Esophagus squamous epithelium (tissue), 5 donors: ENCODE measurements at places on chromosomes 1 and 21.

DNA sequence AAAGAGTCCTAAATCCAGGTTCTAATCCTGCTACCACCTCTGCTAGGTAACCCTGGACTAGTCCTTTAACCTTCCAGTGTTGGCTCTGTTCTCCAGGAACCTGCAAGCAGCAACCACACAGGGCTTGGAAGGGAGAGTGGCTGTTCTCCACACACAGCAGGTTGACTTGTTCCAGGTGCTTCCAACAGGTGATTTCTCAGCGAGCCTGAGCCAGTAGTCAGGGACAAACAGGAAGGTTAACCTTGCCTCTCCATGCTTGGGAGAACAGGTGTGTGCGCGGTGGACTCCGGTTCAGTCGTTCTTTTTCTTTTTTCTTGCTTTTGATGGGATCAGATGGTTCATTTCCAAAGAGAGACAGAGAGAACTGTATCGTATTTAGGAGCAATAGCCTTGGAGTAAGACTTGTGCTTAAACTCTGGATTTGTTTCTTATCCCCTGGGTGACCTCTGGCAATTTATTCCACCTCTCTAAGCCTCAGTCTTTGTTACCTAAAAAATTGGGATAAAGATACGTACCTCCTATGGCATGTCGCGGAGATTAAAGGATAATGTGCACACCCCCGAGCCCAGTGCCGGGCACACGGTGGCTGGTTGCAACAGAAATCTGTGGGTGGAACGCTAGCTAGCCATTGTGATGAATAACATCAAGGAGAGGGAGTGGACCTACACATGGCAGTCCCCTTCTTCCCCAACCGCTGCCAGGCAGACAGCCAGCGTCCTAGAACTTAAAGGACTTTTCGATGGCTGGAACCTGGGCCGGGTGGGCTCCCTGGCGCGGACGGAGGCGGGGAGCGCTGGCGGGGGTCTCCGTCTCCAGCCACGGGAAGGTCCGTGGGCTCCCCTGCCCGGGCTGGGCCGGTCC, 583 bp upstream of the CACHD1 start:
- no peak for DNase-seq

- DNase-seq, result no peak
Measured at GRCh38 chr1:205241366-205242030, 13.8 kb downstream of the TMCC2 start.

GRCh38 chr1:150567341-150567716, 12.1 kb downstream of the MCL1 start:
- no peak for DNase-seq

DNA sequence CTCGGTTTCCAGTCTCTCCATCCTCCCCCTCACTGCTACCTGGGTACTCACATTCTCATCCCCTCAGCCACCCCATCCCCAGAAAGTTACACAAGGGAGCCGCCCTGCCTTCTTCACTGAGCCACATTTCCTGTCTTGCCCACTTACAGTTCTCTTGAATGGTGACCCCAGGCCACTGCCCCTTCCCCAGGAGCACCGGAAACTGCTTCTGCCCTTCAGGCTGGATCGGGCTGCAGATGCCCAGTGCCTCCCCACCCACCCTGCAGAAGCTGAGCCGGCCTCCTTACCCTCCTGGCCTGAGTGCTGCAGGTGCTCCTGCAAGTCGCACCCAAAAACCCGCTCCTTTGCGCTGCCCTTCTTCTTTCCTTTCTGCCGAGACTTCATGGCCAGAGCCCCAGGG, 450 bp downstream of the ARHGAP30 start:
- no peak for DNase-seq

DNA sequence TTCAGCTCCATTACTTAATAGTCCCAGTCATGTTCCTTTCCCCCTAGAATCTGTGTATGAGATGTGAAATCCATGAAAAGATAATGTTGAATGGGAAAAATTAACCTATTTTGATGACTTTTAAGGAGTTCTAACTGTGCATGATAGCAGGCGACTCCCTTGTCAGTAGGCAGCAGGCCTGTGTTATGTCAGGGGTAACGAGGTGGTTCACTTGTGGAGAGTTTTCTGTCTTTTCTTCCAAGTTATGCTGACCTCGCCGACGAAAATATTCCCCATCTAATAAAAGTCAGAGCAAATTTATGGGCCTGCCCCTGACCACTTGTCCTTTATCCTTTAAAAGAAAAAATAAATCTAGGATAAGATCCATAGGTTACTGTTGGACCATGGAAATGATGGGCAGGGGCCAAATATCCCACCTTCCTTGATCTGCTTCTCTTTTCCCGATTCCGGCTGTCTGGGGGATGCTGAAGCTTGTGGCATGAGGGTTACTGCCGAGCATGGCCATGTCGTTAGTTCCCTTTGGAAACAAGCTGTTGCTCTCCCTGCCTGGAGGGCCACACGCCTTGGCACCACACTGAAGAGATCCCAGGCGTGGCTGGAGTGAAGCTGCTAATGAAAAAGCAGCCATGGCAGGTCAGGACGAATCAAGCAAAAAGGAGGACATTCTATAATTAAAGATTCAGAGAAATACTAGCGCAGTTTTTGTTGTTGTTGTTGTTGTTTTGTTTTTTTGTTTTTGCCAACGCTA, 93.8 kb downstream of the ROR1 start:
- DNase-seq, result no peak

GRCh38 chr1:41790351-41790750, 128.4 kb downstream of the HIVEP3 start:
- DNase-seq, result no peak

GRCh38 chr1:186735463-186735862, 55.2 kb upstream of the PTGS2 start:
- no peak for DNase-seq

DNA sequence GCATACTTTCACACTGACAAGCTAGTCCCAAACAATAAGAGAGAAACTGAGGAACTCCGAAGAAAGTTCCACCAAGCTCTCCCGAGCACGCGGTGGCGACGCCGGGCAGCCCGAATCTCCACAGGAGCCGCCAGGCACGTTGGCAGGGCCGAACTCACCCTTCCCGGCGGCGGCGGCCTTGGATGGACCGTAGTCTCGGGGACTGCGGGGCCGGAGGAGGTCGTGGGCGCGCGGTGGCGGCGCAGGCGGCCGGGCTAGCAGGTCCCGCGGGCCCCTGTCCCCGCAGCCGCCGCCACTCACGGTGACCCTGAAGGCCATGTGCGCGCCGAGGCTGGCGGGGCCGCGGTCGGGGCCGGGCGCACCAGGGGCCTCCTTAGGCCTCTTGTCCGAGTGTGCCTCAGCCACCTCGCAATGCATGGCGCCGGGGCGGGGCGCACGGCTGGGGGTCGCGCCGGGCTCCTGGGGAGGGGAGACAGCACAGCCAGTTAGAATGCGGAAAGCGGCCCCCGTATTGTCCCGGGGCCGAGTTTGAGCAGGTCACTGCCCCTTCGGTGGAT, 1.2 kb downstream of the GLIS1 start:
- no peak for DNase-seq

- DNase-seq, result no peak
Measured at GRCh38 chr1:111671852-111672251, 52.3 kb downstream of the RAP1A start.

DNA sequence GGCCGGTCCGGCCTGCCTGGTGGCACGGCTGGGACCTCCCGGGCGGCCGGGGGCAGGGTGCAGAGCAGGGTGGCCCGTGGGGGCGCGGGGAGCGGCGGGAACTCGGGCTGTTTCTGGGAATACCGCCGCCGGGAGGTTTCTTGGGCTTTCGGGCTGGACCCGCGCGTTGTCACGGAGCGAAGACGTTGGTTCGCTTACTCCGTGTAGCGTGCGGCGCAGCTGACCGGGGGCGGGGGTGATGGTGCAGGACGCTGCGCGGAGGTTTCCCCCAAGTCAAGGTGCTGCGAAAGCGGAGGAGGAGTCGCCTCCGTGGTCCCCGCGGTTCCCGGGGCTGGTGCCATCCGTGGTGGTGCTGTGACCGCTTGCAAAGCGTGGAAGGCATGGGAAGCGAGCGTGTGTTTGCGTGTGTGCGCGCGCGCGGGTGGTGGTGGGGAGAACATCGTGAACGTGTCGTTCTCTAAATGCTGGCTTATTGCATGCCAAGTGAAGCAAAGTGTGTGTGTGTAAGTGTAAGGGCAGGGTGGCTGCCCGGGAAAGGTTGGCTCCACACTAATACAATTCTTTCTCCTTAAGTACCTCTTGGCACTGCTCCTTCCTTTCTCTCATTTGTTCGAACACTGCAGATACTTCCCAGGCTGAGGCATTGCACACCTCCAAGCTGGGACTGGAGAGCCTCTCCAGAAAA, 1.1 kb downstream of the RYR2 start:
- DNase-seq, result no peak

GRCh38 chr1:147700042-147701006, 30.0 kb upstream of the ACP6 start:
- no peak for DNase-seq

DNA sequence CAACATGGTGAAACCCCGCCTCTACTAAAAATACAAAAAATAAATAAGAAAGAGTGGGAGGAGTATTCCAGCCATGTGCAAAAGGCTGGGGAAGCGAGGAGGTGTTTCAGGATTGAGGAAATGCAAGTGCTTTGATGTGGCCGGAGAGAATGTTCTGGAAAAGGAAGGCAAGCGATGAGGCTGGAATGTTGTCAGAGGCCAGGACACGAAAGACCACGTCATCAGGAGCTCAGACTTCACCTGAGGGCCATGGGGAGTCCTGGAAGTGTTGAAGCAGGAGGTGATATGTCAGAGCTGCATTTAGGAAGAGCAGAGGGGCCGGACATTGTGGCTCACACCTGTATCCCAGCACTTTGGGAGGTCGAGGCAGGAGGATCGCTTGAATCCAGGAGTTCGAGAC, 10.9 kb upstream of the THEMIS2 start:
- no peak for DNase-seq

DNA sequence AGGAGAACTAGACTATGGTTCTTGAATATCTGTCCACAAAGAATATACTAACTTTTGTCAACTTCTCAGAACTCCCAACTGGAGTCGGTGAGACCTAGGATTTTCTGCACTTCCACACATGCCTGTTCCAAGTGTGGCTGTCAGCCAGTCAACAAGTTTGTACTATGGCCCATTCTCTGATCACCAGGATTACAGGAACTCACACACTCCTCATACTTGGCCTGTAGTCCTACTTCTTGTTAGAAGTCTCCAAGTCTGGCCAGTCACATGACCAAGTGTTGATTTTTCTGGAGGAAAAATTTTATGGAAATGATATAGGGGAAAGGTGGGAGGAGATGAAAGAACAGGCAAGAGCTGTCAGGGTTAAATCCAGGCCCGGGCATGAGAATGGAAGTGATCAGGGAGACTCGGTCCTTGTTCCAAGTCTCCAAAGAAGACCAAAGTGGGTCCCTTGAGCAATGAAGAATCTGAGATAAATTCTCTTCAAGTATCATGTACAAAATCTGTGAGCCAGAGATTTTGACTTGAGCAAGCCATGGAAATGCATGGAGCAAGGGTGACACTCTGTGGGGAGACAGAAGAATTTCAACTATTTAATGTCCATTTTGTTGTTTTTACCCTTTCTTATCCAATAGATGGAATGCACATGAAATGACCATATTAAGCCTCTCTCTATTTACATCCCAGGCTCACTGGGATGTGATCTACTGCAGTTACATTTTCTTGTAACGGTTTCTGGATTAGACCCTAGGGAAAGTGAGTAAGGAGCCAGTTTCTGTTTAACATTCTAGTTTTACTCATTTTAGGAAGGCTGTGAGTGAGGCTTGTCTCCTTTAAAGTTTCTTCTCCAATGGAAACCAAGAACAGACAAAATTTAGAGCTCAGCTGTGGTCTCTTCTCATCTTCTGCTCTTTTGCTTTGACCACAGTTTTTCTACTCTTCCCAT, 320.9 kb downstream of the ASTN1 start:
- DNase-seq, result no peak

- no peak for DNase-seq
Measured at GRCh38 chr1:63289135-63289534, 33.2 kb upstream of the FOXD3 start.

DNA sequence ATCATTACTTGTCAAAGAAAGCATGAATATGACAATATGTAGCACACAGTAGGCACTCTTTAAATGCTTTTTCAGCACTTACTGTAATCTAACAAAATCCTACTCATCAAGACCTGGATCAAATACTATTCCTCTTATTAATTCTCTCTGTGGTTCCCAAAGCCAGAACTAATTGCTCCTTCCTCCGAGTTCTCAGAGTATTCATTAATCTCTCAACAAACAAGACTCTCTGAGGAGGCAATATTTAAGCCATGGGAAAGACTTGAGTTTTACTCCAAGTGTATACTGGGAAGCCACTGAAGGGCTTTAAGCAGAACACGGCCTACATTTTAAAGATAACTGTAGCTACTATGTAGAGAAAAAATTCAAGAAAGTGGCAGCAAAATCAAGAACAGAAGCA, 79.7 kb downstream of the ENAH start:
- DNase-seq, result no peak

DNA sequence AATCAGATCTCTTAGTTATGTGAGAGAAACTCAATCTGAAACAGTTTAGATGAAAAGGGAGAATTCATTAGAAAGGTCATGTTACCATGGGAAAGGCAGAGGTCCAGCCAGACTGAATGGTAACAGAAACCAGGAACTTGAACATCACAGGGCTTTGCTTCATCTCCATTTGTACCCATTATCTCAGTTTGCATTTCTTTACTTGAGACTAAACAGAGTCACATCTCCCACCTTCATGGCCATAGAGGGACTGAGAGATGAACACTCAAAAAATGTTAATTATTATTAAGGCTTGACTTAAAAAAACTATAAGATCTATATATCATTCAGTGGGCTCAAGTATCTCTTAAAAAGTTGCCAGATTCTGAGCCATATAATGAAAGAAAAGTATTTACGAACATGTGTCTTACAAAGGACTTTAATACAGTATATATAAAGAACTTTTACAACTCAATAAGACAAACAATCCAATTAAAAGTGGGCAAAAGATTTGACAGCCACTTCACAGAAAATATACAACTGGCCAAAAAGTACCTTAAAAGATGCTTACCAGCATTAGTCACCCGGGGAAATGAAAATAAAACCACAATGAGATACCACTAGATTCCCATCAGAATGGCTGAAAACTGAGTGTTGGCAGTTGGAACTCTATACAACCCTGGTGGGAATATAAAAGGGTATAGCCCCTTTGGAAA, 13.2 kb downstream of the KYAT3 start:
- no peak for DNase-seq

DNA sequence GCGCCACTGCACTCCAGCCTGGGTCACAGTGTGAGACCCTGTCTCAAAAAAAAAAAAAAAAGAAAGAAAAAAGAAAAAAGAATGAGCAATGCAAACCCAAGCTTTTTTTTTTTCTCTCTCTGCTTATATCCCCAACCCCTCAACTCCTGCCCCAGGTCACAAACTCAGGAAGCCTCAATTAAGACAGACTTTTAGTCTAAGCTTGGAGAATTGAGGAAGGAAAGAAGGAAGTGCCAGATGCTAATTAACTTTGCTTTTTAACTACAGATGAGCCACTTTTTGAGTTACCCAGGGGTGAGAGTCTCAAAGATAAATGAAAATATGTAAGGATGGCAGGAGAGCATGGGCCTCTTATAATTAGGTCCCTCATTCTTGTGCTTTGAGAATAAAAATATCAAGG, 33.3 kb downstream of the PIK3CD start:
- DNase-seq, result no peak
